ENCODE measurements at places on chromosomes 13 and 19.

DNA sequence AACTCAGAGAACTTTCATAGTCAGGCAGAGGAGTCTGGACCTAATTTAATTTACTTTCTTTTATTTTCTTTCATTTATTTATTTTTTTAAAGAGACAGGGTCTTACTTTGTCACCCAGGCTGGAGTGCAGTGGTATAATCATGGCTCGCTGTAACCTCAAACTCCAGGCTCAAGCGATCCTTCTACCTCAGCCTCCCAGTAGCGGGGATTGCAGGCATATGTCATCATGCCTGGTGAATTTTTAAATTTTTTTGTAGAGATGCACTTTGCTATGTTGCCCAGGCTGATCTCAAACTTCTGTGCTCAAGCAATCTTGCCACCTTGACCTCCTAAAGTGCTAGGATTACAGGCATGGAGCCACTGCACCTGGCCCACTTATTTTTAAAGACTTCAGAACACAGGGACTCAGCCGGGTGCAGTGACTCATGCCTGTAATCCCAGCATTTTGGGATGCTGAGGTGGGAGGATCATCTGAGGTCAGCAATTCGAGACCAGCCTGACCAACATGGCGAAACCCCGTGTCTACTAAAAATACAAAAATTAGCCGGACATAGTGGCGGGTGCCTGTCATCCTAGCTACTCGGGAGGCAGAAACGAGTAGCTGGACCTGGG, 50.6 kb downstream of the KLF5 start:
- no peak for DNase-seq

DNA sequence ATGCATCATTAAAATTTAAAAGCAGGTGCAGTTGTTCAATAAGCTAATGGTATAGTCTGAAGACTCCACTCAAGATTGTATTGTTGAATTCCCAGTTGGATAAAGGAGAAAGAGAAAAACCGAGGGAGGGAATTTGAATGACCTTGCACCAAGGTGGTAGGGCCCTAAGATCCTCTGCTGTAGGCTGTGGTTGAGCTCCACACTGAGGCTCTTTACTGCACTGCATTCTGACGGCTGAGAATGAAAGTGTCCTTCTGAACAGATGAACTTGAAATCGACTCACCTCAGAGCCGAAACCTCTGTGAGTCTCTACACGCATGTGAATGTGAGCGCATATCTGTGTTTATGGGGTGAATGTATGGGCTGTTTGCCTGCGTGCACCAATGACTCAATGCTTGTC, 388.9 kb upstream of the DACH1 start:
- DNase-seq, result peak; percentile 34

GRCh38 chr19:18021121-18021755, 13.3 kb downstream of the ARRDC2 start:
- DNase-seq, result peak; percentile 98

DNA sequence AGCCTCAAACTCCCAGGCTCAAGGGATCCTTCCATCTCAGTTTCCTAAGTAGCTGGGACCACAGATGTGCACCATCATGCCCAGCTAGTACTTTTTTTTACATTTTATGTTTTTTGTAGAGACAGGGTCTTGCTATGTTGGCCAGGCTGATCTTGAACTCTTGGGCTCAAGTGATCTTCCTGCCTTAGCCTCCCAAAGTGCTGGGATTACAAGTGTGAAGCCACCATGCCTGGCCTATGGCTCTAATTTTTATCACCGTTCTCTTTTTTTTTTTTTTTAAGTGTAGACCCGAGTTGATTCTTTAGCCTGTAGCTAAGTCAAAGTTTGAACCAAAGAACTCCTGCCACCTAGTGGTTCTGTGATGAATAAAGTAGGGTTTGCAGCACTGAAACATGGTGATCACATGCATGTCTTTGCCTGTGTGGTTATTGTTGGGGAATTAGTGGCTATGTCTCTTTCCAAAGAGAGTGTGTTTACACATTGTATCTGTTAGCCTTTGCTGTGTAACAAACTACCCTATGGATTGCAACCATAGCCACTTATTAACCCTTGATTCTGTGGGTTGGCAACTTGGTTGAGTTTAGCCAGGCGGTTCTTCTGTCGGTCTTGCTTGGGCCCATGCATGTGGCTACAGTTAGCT, 11.6 kb downstream of the NFILZ start:
- DNase-seq, result peak; percentile 61

DNA sequence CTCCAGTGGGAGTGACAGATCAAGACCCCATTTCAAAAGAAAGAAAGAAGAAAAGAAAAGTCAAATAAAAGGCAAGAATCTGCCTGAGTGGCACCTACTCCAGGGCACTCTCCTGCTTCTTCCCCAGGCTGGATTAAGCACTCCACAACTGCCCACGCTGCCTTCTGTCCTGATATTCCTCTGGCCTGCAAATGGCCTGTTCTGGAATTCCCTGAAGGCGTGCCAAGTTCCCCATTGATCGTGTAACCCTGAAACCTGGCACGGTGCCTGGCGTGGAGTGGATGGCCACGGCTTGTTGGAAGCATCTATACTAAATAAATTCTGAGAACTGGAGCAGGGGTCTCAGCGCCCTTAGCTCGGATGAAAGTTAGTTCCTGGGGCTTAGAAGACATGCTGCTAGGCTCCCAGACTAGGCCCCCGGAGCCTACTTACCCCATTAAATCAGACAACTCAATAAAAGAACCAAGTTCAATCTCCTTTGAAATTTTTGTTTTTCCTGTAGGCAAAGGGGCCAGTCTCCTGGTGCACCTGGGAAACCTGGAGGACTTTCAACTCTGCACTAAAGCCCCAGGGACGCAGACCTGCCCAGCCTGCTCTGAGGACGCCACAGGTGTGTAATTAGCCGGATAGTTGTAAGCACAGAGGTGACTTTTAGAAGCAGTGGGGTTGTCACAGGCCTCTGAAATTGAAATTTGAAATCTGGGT, 21.9 kb downstream of the ANKRD27 start:
- no peak for DNase-seq

GRCh38 chr19:55642153-55643002, 1.1 kb upstream of the ZNF581 start:
- no peak for DNase-seq

DNA sequence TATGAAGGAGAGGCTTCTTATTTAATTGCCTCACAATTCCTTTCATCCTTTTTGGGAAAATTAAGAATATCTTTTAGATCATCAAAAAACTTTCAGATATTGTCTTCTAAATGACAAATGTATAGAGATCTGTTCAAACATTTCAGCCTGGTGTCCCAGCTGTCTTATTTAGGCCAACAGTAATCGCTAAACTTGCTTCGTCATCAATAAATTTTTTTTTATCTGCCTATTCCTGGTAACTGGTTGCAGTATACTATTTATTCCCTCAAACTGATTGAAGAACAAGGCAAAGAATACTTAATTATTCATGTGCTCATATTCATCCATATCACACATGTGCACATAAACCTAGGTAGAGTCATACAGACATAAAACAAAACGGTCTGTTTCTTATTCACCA, 5.3 kb upstream of the MYO16 start:
- no peak for DNase-seq

DNA sequence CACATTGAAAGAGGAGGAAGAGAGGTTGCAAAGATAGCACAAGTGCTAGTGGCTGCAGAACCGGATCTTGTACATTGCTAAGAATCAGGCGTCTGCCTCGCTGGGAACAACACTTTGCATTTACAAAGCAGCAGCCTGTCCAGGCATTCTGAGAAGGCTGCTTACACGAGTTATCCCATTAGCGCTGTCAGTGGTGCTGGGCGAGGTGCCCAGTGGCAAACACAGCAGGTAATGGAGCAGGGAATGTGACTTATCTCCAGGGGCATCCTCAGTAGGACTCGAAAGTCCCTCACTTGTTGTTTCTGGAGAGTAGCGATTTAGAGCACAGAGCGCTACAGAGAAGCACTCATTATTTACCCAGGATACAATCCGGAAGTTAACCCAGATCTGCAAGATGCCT, 209.6 kb downstream of the OLFM4 start:
- no peak for DNase-seq

- DNase-seq, result no peak
These were observed 65.4 kb downstream of the GNG7 start for GRCh38 chr19:2636897-2637683.

- no peak for DNase-seq
These were observed 45.9 kb upstream of the AMER2 start for GRCh38 chr13:25218019-25218418.

DNA sequence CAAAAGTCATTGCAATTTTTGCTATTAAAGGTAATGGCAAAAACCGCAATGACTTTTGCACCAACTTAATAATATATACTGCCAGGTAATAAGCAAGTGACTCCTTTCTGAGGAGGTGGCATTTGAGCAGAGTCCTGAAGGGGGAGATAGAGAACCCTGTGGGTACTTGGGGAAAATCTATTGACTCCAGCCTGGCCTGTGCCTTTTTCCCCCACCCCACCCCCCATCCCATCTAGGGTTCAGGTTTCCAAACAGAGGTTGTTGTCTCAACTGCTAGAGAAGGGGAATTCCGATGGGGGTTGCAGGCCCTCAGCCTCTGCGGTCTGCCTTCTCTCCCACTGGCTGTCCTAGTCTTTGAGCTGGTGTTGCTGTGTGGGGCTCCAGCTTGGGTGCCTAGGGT, 11.5 kb downstream of the S1PR2 start:
- peak; percentile 79 for DNase-seq

- no peak for DNase-seq
These were observed 416.2 kb downstream of the DIAPH3 start for GRCh38 chr13:59747529-59747928.

DNA sequence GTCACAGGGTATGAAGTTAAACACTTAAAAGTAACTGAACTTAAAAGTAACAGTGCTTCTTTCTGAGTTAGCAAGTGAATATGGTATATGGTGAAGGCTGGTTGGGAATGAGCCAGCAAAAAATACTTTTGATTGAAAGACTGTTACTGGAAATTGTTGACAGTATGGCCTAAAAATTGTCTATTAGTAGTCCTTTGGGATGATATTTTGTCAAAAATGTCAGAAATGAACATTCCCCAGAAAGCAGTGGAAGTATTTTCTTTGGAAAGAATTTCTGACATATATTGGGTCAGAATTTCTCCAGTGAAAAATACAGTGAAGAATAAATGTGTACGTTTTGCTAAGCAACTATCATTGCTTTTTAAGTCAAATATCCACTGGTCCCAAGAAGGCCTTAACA, 860.5 kb downstream of the PCDH9 start:
- DNase-seq, result no peak

- DNase-seq, result no peak
These were observed 113.7 kb upstream of the OXGR1 start for GRCh38 chr13:97107815-97108529.

GRCh38 chr19:5313307-5313706, 27.3 kb downstream of the PTPRS start:
- DNase-seq, result peak; percentile 25

- DNase-seq, result no peak
These were observed 37.3 kb upstream of the ALOX5AP start for GRCh38 chr13:30697996-30698401.

GRCh38 chr13:107276936-107277335, 709.0 kb upstream of the ARGLU1 start:
- DNase-seq, result no peak

DNA sequence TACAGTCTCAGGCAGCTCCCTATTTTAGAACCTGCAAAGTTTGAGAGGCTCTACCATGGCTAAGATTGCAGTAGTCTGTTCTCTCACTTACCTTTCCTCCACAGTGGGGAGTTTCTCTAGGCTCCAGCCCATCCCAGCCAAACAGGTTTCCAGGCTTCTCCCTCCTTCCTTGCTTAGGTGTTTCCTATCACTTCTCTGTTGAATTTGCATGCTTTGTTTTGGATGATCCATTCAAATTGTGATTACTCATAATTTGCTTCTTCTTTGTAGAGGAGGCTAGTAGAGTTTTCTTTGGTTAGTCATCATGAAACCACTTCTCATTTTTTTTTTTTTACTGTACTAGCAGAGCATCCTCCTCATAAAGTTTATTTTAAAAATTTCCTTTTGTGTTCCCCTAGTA, 1242.2 kb upstream of the MIR17HG start:
- no peak for DNase-seq

- no peak for DNase-seq
These were observed 238.0 kb downstream of the GGACT start for GRCh38 chr13:100350601-100351000.
